Putamen (tissue), 1 donor: ENCODE measurements at places on chromosomes 2 and 18.
A peak's percentile ranks its signal among the peaks of the same experiment; 100 is the strongest.

GRCh38 chr2:185970148-185970852, 231.7 kb downstream of the FSIP2 start:
- no peak for DNase-seq

GRCh38 chr2:191109888-191110287, 40.9 kb downstream of the STAT4 start:
- no peak for DNase-seq

GRCh38 chr18:79321625-79322405, 73.9 kb upstream of the NFATC1 start:
- DNase-seq = no peak

DNA sequence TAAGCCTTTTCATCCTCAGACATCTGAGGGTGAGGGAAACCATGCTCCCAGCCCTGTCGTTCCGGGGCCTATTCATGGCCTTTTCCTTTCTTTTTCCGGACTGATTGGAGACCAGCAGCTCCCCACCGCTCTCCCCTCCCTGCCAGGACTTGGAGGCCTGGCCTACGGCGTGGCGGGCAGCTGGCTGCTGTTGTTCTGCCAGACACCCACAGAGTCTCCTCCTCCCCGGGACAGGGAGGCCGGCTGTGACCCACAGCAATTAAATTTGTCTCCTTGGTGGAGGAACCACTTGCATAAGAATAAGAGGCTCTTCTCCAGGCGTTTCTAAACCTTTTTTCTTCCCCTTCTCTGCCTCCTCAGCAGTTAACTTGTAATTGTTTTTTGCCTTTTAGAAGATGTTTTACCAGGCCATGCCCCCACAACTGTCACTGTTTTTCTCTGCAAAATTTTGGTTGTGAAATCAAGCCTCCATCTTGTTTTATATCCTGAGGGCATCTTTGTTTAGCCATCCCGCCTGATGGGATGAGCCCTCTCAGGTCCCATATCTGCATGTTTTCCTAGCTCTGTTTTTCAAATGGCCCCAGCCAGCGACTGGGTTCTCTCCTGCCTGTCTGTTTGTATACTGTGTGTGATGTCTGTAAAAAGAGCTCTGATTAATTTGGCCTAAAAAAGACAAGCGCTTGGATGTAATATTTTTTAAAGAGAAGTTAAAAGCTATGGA, 1060.0 kb upstream of the DDX18 start:
- no peak for DNase-seq

- no peak for DNase-seq
Observed at GRCh38 chr2:946073-946948, 4.3 kb upstream of the SNTG2 start.

DNA sequence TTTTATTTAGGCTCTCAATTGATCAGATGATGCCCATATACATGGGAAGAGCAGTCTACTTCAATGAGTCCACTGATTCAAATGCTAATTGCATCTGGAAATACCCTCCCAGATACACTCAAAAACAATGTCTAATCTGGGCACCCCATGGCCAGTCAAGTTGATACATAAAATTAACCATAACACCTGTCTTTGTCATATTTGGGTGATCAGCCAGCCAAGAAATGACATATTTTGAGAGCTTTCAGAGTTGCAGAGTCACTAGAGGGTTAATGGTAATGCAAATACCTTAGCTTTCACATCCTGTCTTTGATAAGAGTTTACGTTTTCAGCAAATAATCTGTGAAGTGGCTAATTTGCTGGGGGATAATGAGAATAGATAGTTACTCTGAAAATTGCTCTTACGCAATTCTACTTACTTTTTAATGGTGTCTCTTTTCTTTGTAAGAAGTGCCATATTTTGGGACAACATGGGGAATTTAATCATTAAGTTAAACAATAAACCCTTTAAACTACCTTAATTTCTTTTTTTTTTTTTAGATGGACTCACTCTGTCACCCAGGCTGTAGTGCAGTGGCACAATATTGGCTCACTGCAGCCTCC, 49.1 kb downstream of the CCDC195 start:
- DNase-seq = no peak

DNA sequence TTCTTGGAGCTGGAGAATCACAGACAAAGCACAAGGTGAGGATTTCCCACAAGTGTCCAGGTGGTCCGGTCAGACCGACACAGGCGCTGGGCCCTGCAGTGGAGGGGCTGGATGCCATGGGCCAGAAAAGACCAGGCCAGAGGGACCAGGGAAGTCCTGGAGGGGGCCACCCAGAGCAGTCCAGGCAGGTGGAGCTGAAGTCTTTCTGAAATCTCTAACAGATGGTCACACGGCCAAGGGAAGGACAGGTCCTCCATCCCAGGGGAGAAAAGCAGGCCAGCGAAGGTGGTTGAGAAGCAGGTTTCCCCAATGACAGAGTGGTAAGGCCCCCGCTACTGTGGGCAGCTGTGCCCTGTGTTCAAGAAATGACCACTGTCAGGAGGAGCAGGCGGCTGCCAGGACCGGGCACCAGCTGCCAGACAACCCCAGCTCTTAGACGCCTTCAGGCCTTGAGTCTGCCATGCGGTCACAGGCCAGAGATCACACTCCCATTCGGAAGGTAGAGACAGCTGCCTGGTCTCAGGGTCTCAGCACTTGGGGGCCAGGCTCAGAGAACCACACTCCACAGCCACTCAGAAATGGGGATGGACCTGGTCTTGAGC, 25.9 kb downstream of the HS1BP3 start:
- no peak for DNase-seq

DNA sequence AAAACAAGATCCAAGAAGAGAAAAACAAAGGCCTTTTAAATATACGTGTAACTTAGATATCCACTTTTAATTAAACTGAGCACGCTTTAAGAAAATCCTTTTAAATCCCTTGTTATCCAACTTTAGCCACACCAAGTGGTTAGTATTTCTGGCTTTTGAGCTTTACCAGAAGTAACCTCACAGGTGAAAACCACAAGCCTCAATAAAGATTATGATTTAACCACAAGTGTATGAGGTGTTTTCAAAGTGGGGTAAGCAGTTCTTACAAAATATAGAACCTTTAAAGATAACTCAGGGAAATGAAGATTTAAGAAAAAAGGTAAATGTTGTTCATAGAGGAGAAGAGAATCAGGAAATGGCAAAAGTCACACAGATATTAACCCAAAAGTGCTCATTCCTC, 58.4 kb upstream of the CDCA7 start:
- DNase-seq = no peak

GRCh38 chr2:12663306-12664037, 53.3 kb upstream of the TRIB2 start:
- DNase-seq = no peak

- no peak for DNase-seq
Observed at GRCh38 chr2:107588181-107588580, 238.5 kb upstream of the RGPD4 start.

DNA sequence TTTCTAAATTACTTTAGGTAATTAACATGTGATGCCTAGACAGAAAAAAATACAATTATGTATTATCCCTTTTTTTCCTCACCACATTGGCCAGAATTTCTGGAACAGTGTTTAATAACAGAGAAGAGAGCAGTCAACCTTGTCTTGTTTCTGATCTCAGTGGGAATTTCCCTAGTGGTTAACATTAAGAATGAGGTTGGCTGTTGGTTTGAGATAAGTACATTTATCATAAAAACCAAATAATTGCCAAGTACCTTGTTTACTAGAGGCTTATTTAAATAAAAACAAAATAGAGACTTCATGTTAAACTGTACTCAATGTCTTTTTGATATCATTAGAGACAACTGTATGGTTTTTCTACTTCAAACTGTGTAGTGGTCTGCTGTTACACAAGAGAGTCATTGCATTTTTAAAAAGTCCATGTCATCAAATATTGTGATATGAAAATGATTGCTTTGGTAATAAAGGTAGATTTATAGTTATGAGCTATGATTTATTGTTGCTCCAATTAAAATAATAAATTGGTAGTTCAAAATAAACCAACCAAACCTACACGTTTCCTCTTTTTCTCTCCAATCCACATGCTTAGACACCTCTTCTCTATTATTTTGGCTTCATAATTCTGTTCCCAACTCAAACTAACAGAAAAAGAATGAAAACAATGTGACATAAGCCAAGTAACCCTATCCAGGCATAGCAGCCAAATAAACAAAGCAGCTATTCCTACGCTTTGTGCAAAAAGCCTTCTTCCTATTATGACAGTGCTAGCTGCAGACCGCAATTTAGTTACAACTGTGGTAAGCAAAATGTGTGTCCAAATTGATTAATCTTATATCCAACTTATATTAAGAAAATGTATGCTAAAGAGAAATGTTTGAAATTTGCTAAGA, 20.9 kb upstream of the TANK start:
- no peak for DNase-seq

GRCh38 chr18:24114924-24115549, 23.8 kb upstream of the CABYR start:
- DNase-seq = no peak

- no peak for DNase-seq
Observed at GRCh38 chr18:55442561-55442960, 145.4 kb downstream of the TCF4 start.

- no peak for DNase-seq
Observed at GRCh38 chr2:149613704-149614103, 26.1 kb upstream of the MMADHC start.

DNA sequence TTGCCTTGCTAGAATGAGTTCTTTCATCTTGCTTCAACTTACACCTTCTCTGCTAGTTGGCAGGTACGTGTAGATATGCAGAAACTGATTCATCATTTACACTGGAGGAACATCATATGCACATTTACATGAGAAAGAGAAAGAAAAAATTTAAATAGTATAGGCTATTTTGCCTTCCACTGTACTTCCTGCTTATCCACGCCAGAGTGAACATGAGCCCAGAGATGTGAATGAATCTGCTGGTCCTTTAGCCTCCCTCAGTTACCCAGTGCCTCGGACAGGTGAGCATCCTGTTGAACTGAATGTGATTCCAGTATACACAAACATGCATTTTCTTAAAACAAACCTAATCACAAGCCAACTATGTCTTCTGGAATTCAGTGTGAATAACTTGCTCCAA, 83.6 kb downstream of the SESTD1 start:
- DNase-seq = no peak

- DNase-seq = peak; percentile 33
Observed at GRCh38 chr2:175111200-175111657, 56.8 kb downstream of the ATF2 start.

- no peak for DNase-seq
Observed at GRCh38 chr2:66553370-66553769, 118.4 kb downstream of the MEIS1 start.

- DNase-seq = no peak
Observed at GRCh38 chr2:149375801-149376361, 45.5 kb downstream of the LYPD6 start.

GRCh38 chr18:63158676-63159291, 160.8 kb downstream of the BCL2 start:
- DNase-seq = no peak

DNA sequence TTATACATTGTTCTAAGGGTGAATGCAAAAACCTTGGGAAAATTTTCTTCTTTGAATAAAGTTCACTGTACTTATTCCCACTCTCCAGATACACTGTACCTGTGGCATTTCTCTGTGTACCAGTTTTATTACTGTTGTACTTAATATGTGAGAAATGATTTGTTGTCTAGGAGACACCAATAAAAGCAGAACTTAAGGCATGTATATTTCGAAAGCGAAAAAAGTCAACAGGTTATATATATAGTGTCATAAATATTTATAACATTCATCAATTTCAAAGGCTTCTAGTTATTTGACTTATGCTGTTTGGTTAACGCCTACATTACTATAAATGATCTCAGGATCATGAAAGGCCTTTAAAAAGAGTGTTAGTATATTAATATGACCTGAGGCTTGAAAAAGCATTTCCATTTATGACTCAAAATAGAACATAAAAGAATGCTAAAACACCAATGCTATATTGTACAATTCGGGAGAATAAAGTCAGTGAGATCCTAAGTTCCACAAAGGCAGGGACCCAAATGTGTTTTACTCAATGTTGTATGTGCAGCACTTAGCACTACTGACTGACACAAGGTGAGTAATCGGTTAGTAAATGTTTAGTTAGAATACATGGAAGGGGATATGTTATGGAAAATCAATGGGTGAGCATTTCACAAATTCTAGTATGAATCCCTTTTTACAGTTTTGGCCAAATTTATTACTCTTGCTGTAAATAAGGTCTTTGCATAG, 32.2 kb upstream of the HNRNPA3 start:
- DNase-seq = no peak

DNA sequence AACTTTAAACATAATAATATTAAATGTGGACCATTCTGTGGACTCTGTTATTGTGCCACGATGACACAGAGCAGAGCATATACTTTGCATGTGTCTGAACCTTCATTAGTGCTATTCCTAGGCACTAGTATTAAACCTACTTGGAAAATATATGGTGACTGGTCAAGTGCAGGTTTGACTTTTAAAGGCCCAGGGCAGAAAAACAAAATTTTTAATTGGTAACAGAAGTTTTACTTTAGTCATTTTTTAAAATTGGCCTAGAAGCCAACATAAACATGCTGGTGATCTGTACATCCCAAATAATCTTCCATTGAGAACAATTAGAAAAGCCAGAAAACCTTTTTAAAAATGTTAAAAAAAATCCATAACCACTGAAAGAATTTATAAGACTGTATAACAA, 16.6 kb downstream of the LDAH start:
- DNase-seq = no peak

DNA sequence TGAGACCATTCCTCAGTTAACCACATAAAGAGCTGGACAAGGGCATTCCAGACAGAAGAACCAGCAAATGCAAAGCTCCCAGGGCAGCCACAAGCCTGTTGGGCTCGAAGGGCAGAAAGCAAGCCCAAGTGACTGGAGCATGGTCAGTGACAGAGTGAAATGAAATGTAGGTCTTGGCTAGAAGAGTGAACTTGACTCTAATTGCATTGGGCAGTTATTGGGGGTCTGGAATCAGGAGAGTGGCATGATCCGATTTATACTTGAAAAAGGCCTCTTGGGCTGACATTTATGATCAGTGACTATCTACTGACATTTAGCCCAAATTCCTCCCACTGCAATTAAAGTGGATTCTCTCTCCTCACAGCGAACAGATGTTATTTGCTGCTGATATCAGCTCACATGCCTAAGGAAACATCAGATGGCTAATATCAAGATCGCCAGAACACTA, 152.5 kb upstream of the KLF7 start:
- no peak for DNase-seq

DNA sequence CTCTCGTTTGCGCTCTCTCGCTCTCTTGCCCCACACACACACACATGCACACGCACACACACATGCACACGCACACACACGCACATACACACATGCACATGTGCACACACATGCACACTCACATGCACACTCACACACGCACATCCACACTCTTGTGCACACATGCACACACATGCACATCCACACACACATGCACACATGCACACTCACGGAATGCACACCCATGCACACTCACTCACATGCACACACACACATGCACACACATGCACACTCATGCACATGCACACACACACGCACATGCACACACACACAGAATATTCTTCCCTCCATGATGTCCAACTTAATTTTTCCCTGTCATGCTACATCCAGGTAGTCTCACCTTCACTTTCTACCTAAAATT, 360.1 kb downstream of the DCC start:
- no peak for DNase-seq

- no peak for DNase-seq
Observed at GRCh38 chr18:2653467-2653866, 2.1 kb upstream of the SMCHD1 start.
